ENCODE measurements at places on chromosomes 4 and X.

DNA sequence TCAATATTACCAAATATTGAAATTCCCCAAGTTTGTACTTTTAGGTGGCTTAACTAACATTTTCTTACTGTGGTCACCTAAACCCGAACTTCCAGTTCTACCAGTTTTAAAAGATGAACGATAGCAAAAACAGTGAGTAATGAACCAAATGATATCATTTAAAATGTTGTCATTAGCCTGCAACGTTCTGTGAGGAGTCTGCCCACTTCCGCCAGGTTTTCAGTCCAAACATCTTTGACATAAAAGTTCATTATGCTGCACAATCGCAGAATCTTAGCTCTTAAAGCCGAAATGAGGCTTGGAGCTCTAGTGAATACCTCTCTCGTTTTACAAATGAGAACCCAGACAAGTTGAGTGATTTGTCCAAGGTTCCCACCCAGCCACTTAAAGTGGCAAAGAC, 762 bp downstream of the PIGA start:
- no peak for DNase-seq

GRCh38 chr4:82031376-82031927, 342.3 kb downstream of the HNRNPD start:
- no peak for DNase-seq

DNA sequence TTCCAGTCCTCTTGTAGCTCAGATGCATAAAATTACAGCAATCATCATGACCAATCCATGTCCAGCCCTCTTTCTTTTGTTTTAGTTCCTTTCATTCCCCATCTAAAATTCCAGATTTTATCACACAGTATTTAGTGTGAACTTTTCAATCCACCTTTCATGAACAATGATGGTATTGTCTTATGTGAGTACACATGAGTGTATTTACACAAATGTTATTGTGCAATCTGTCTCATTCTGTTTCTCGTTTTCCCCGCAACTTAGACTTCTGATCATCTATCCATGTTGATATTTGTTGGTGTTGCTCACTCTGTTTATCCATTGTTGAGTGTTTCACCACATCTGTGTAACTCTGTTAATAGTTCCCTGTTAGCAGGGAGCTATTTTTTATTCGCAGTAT, 9.4 kb upstream of the RASGEF1B start:
- DNase-seq, result no peak

DNA sequence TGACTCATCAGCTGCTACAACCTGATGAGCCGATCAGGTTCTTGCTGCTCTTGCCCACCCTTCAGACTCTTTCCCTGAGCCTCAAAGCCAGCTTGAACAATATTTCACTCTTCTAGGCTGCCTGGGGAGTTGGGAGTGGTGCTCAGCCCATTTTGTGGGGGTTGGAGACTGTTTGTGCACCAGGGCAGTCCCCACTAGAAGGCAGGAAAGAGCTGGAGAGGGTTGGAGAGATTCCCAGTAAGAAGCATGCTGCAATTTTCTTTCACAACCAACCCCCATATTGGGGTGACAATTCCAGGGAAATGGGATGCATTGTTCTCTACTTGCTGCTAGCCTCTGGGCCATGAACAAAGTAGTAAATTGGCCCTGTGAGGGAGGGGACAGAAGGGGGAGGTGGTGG, 44.1 kb downstream of the SLC16A2 start:
- DNase-seq, result no peak

DNA sequence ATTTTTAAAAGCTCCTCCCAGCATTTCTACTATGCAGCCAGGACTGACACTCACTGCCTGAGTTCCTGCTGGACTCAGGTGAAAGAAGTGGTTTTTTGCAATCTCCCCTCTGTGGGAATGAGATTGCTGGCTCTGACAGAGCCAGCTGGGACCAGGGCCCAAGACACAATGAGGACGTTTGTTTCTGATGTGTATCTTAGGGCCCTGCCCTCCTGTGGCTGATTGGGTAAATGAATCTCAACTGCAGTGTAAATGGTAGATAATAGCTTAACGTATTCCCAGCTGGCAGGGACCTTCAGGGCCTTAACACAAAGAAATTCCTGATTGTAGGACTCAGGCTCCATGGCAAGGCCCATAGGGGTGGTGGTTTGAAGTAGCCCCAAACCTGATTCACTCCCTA, 85.8 kb upstream of the PRPS1 start:
- DNase-seq, result no peak

DNA sequence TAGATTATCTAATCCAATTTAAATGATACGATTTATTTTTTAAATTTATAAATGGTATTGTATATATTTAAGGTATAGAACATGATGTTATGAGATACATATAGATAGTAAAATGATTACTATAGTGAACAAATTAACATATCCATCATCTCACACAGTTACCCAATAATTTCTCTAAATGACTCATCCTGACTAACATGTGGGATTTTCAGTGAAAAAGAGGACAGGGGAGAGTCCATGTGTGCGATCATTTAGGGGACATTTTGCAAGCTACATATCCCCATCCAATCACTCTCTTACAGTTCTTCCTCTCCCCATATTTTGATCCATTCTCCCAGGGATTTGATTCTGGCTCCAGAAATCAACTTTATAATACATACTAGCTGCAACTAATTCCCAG, 88.2 kb downstream of the ABCB7 start:
- no peak for DNase-seq

GRCh38 chrX:51847463-51847862, 46.0 kb upstream of the MAGED1 start:
- DNase-seq, result no peak

DNA sequence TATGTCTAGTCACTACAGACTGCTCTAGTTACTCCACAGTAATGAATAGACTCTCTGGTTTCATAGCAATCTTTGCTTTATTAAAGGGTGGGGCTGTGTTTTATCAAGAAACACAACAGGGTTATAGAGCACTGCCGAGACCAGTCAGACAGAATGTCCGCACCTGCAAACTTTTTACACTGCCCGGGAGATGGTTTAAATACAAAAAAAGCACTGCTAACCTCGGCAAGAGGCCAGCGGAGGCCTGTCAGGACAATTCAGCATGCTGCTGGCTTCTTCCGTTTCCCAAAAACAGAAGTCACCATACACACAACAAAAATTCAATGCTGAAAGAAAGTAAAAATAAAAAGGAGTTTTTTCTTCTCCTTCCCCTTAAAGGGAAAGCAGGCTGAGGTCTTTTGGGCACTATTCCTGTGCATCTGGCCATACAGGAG, 67.4 kb downstream of the IRF2 start:
- no peak for DNase-seq

GRCh38 chrX:153728095-153728494, 3.4 kb downstream of the ABCD1 start:
- DNase-seq, result no peak

- DNase-seq, result no peak
Measured at GRCh38 chr4:153427363-153428071, 38.6 kb upstream of the TMEM131L start.

- no peak for DNase-seq
Measured at GRCh38 chr4:40525752-40526598, 103.7 kb downstream of the RBM47 start.

DNA sequence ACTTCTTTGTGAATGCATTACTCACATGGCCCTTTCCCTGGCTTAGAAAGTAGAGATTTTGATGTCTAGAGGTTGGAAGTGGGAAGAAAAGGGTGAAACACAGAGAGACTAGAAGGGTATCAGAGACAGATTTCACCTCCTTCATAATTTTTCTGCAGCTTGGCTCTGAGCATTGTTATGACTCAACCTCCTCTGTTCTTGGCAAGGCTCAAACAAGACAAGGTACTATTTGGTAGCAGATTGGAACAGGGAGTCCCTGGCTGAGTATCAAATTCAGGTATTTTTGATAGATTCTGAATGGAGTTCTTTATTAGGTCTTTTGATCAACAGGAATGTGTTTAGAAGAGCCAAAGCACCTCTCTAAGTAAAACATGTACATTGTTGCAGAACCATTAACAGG, 146.3 kb upstream of the CHRDL1 start:
- DNase-seq, result no peak

GRCh38 chr4:154019811-154020210, 230.9 kb upstream of the SFRP2 start:
- no peak for DNase-seq

DNA sequence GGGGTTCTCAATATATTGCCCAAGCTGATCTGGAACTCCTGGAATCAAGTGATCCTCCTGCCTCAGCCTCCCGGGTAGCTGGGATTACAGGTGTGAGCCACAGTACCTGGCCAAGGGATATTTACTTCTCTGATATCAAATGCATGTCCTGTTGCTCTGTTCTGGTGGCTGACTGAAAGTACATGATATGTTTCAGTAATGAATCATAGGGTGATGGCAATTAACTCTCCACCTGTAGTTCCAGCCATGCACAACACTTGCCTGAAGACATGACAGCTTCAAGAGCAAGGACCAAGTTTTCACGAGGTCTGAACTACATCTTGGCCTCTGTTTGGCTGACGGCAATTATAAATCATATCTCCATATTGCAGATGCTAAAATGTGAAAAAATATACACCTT, 9.1 kb downstream of the ZCCHC4 start:
- DNase-seq, result no peak

- DNase-seq, result no peak
Measured at GRCh38 chr4:47525154-47525819, 40.2 kb downstream of the ATP10D start.

GRCh38 chr4:27020203-27020602, 159.6 kb downstream of the STIM2 start:
- no peak for DNase-seq

DNA sequence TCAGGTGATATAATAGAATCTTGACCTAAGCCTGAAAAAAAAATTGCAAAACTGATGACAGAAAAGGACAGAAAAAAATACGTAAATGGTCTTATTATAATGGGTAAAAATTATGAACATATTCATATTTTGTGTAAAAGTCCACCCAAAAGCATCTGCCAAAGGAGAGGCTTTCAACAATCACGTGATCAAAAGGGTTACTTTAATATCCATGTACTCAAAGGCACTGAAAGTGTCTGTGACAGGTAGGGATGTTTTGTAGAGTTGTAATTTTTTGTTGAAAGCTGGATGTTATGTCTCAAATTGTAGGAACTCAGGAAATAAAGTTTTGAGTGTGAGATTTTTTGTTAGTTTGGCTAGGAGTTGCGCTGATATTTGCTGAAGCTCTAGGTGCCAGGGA, 144.8 kb upstream of the GALNTL6 start:
- DNase-seq, result no peak

DNA sequence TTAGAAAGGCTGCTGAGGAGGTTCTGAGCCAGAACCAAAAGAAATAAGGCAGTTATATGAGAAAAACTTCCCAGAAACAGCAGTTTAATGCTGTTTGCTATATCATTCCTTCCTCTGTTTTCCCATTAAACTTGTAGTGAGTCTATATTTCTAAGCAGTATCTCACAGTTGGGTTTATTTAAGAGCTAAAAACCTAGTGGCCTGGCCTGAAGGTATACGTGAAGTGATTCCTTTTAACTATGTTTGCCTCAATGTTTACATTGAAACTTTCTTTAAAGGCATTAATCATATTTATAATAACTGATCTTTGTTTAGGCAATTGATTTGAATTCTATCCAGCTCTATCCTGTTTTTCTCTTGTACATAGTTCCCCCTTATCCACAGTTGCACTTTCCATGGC, 19.1 kb upstream of the RAP1GDS1 start:
- no peak for DNase-seq

DNA sequence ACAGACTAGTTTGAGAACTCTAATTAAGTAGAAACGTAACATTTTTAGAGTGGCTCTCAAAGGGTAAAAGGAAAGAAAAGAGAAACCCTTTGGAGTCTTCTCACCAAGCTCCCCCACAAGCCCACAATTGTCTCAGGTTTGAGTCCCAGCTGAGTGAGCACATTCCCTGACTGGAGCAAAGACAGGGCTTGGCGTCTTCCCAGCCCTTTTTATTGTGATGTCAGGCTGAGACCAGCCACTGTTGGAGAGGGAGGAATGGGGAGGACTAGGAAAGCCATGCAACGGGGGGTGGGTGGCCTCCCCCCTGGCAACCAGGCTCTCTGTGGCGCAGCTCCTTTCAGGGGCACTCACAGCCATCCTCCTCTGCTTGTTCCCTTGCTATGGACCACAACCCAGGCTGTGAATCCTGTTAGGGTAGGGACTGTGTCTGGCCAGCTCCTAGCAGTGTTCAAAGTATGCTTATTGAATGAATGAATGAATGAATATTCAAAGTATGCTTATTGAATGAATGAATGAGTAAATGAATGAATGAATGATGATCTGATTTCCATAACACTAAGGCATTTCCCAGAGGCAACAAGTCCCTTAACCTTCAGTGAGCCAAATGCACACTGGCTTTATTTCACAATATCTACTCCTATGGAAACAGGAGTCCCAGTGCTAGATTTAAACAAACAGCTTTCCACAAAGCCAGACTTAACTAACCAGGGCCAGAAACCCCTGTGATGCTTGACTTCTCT, 413.3 kb downstream of the MID1IP1 start:
- DNase-seq, result no peak

DNA sequence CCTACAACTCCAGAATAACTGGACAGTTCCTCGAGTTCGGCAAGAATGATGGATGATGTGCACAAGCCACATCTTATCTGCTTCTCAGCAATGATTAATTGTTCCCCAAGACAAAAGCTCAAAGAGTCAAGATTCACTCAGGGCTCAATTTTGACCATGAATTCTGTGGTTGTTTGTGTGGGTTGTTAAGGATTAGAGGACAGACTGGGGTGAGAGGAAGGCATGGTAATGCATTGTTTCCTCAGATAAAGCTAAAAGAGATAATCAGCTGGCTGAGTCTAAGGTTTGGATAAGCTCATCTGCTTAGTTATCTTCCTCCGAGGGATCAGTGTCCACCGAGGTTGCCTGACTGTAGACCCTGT, 161.0 kb downstream of the CPEB2 start:
- DNase-seq, result no peak

- DNase-seq, result no peak
Measured at GRCh38 chr4:148814030-148814429, 371.8 kb upstream of the NR3C2 start.

DNA sequence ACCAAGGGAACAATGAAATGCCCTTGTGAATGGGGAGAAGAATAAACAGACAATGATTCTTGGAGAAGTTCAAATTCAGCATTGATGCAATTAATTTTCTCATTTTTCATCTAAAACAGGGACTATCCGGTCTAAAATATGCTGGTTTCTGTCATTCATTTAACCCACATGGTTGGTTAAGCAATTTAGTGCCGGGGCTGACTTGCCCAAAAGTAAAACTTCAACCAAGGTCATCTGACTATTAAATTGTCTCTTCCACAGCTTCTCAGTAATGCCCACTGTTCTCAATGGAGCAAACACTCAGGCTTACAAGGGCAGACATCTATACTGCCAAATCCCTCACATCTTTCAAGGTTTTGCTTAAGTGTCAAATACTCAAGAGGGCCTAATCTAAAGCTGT, 51.3 kb downstream of the ANXA10 start:
- DNase-seq, result no peak

- peak; percentile 55 for DNase-seq
Measured at GRCh38 chrX:47191331-47191730, 2.3 kb upstream of the UBA1 start.

Measured in activated T-cell treated with anti-CD3 and anti-CD28 coated beads, Interleukin-2, amount 50 U/mL, for 48 hours (primary cell).